PC-9 (cell line): ENCODE measurements at places on chromosomes 7 and 10. TPM values are rescaled to one million over a fixed set of nuclear protein-coding genes. Genes with fewer than 3 reads are reported as not detected.

GRCh38 chr10:102657984-102658724 lies 13.9 kb downstream of the TRIM8 start:
- H3K36me3 ChIP-seq = no peaks in the 10 kb centered on the region
- DNase-seq = no peak
- H3K4me1 ChIP-seq = no peaks in the 10 kb centered on the region
- no peaks in the 10 kb centered on the region for H3K27me3 ChIP-seq
- H3K27ac ChIP-seq = no peak overlapping the region

DNA sequence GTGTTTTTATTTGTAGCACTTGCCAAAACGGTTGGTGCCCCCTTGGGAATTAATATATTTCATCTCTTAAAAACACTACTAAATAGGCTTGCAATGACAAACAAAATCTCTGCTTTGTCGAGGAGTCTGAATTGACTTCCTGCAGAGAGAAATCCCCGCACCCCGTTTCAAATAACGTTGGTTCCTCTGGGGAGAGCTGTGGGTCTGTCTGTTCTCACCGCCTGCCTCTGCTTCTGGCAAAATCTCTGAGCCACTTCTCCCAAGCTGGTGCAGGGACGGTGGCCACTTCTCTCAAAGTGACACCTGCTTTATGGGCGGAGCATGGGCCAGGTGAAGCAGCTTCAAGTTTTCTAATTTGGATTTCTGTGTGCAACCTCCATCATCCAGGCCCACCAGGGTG lies 186.3 kb upstream of the ADARB2 start:
- no peak overlapping the region for H3K4me3 ChIP-seq
- DNase-seq = no peak
- H3K36me3 ChIP-seq = no peaks in the 10 kb centered on the region
- no peak overlapping the region for H3K27ac ChIP-seq
- no peaks in the 10 kb centered on the region for H3K4me1 ChIP-seq
- no peaks in the 10 kb centered on the region for H3K27me3 ChIP-seq

DNA sequence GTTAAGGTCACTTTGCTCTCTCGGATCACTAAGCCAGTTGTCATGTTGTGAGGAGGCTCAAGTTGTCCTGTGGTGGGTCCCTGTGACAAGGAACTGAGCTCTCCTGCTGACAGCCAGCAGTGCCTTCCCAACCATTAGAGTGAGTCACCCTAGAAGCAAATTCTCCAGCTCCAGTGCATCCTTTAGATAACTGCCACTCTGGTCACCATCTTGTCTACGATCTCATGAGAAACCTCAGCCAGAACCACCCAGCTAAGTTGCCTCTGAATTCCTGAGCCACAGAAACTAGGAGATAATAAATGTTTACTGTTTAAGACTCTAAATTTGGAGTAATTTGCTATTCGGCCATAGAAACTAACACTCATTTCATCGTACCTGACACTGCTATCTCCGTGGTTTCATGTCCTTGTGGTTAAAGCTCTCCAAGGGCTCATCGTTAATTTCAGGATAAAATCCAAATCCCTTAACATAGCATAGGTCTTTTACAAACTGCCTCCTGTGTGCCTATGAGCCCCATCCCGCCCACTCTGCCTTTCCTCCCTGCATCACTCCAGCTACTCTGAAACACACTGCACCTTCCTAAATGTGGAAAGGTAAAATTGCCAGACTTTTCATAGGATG lies 56.5 kb upstream of the WIPF3 start:
- no peak overlapping the region for H3K27ac ChIP-seq
- H3K4me1 ChIP-seq = peaks cover 4% of the 10 kb centered on the region; the same call in 1 of the 2 replicates
- H3K27me3 ChIP-seq = no peaks in the 10 kb centered on the region
- H3K36me3 ChIP-seq = no peaks in the 10 kb centered on the region
- no peak overlapping the region for H3K4me3 ChIP-seq

DNA sequence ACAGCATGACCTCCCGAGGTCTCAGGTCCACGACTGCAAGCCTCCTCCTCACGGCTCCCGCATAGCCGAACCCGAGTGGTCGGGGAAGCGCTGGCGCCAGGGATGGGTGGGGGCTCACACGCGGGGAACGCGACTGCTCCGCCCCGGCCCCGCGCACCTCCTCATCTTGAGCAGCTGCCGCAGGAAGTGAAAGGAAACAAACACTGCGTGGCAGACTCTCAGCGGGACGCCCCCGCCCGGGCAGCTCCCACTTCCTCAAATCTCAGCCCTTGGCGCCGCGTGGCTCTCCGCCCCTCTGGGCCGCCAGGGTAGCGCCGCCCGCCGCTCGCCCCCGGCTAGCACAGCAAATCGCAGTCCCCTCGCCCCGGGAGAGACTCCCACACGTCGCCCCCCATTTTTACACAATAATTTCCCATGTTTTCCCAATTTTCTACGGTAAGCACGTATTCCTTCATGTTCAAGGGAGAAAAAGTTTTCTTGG lies at the start of gene TMEM243:
Gene TMEM243 (minus strand): TSS at position 188 of the 481 bp plus-strand sequence. CDS start 229 bp downstream, outside the sequence.
- peaks cover 20% of the 10 kb centered on the region for H3K4me1 ChIP-seq
- peak; percentile 64 for DNase-seq
- no peaks in the 10 kb centered on the region for H3K27me3 ChIP-seq
- peak within 1 kb of the TSS; percentile 94 for H3K4me3 ChIP-seq

DNA sequence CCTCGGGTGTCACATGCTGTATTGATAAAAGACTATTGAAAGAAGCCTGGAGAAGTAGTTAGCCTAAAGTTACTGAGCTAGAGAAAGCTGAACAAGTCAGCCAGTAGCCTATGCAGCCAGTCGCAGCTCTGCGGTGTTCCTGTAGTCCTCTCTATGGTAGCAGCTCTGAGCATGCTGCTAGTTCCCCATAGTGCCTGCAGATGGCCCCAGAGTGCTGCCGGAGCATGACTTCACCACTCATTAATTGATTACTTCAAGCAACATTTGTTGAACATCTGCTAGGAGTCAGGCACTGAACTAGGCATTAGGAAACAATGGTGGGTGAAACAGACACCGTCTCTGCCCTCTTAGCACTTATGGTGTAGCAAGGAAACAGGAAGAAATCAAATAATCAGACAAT lies 422.7 kb downstream of the SORCS3 start:
- H3K4me3 ChIP-seq = no peak overlapping the region
- H3K4me1 ChIP-seq = no peaks in the 10 kb centered on the region
- no peaks in the 10 kb centered on the region for H3K27me3 ChIP-seq

DNA sequence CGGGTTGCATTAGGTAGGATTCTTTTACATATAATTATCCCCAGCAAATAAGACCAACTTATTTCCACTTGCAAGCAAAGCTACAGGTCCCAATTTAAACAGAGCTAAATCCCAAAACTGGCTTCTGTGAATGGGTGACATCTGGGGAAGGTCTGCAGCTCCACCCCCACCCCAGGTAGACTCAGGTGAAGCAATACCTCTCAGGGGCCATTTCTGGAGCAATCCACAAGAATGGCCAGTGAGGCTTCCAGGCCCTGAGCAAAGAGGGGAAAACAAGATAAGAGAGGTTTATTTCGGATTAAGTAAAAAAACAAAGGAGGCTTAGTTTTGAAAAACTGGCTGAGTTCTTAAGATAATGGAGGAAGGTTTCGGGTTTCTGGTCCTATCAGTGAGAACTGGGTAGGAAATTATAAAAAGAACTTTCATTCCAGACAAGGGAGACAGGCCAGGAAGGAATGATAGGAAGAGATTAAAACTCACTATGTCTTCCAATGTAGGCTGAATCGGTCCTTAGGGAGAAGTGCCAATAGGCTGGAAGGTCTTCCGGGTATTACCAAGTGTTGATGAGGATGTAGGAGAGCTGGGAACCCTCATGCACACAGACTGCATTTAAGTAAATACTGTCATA lies 25.4 kb downstream of the SH3PXD2A start:
- no peak overlapping the region for H3K4me3 ChIP-seq
- H3K4me1 ChIP-seq = peaks cover 17% of the 10 kb centered on the region
- no peaks in the 10 kb centered on the region for H3K36me3 ChIP-seq
- no peak for DNase-seq

GRCh38 chr7:135761751-135762488 lies 13.3 kb upstream of the FAM180A start:
- no peak overlapping the region for H3K4me3 ChIP-seq
- peak; percentile 17 for DNase-seq
- H3K27me3 ChIP-seq = no peaks in the 10 kb centered on the region
- no peaks in the 10 kb centered on the region for H3K36me3 ChIP-seq

Gene SUN3
- 0.24 TPM in 1 of 2 replicates, not detected in the other for total RNA-seq

- no peak within 1 kb of the TSS for H3K4me3 ChIP-seq
- no peaks in the 10 kb centered on the region for H3K4me1 ChIP-seq
- no peak for DNase-seq
- no peaks in the 10 kb centered on the region for H3K36me3 ChIP-seq
These were observed at the start of gene EFCAB10 for GRCh38 chr7:105581066-105581811. Gene EFCAB10 (minus strand): TSS chr7:105581493. CDS start chr7:105581463, 30 bp downstream.

GRCh38 chr10:53624722-53625121 lies 852.1 kb upstream of the MBL2 start:
- no peak overlapping the region for H3K4me3 ChIP-seq
- no peak for DNase-seq
- H3K27me3 ChIP-seq = no peaks in the 10 kb centered on the region
- no peaks in the 10 kb centered on the region for H3K36me3 ChIP-seq

DNA sequence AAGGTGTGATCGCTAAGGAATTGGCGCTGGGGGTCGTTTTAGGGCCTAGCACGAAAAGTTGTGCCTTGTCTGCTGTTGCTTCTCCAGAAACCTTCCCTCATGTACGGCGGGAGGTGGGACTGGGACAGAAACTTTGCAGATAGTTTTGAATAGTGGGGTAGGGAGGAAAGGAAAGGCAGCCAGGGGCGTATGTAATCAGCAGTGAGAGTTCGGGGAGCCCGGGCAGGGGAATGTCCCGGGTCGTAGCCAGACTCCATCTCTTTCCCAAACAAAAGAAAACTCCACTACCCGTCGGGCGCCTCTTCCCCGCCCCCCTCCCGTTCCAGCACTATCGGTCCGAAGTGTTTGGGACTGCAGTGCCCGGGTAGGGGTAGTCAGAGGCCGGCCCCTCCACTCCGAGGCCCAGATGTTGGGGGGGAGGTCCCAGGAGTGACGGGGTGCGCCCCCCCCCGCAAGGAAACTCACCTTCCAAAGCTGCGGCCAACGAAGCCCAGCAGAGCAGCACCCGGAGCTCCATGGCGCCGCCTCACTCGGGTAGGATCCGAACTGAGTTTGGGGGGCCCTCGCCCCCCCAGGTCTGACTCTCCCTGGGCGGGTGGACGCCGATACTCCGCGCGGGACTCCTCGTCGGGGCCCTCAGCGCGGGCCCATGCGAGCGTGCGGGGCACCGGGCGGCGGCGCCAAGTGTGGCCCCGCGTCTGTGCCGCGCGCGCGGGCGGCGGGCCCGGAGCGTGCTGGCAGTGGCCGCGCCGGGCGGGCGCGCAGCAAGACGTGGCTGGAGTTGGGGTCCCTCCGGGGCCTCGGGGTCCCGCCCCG lies 601 bp downstream of the EPHB4 start:
- peaks cover 12% of the 10 kb centered on the region; the same call in 1 of the 2 replicates for H3K4me1 ChIP-seq
- peak; percentile 8 for DNase-seq
- no peaks in the 10 kb centered on the region for H3K36me3 ChIP-seq
- H3K27me3 ChIP-seq = no peaks in the 10 kb centered on the region

Gene ZNF735
- total RNA-seq = not detected in 2 replicates

Gene GRID1
- total RNA-seq = not detected in 2 replicates

Gene HOXA5
- total RNA-seq = 0.63 and 1.0 TPM in 2 replicates

- peaks cover 4% of the 10 kb centered on the region; the same call in 1 of the 2 replicates for H3K4me1 ChIP-seq
- no peak overlapping the region for H3K27ac ChIP-seq
- peak; percentile 40 for DNase-seq
- no peaks in the 10 kb centered on the region for H3K36me3 ChIP-seq
- no peak overlapping the region for H3K4me3 ChIP-seq
- H3K27me3 ChIP-seq = no peaks in the 10 kb centered on the region
These were observed 46.1 kb downstream of the ARMH3 start for GRCh38 chr10:102009801-102010425.

Gene OR9A2
- total RNA-seq = not detected in 2 replicates

DNA sequence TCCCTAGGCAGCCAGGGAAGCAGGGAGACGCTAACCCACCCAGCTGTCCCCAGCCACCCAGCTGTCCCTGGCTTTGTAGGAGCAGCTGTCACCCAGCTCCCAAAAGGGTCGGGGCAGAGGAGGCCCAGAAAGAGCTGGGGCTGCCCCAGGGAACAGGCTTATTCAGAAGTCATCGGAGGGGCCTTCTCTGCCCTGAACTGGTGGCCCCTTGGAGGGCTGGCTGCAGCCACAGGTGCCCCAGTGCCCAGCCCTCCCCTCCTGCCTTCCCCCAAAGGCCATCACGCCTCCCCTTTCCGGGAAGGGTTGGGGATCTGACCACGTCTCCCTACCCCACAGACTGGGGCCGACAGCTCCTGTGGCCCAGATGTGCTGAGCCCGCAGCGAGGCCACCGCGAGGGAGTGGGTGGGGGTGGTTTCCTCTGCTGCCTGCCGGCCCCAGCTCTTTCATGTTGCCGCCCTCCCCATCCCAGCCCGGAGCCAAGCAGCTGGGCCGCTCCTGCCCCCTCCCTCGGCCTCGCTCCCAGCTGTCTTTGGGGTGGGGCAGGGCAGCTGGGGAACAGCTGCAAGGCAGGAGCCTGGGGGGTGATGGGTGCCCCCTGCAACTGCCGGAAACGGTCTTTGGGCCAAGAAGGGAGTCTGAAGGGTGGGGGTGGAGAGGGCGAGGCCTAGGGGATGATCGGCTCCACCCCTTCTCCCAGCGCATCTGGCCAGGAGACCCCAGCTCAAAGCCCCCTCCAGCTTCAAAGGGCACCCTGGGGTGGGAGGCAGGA lies 16.8 kb downstream of the TRIM8 start:
- no peaks in the 10 kb centered on the region for H3K27me3 ChIP-seq
- no peak overlapping the region for H3K27ac ChIP-seq
- H3K4me1 ChIP-seq = no peaks in the 10 kb centered on the region
- no peak for DNase-seq
- H3K4me3 ChIP-seq = no peak overlapping the region

DNA sequence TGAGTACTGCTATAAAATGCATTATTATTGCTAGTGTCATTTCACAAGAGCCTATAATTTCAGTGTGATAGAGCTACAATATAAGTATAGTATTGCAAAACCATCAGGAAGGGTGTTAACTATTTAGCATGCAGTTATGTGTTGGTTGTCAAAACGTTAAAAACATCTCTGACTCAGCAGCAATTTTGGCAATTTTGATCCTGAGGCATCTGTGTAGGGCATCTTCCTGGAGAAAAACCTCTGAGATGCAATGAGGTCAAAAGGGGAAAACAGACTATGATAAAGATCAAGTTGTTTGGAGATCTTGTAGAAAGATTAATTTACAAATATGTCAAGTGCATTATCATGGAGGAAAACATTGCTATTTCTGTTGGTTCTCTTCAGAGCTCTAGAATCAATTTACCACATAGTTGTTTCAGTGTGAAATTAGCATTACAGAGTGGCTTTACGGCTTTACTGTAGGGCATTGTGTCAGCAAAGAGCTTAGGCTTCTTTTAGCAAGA lies 5.3 kb downstream of the CFTR start:
- H3K27ac ChIP-seq = no peak overlapping the region
- DNase-seq = no peak
- H3K4me3 ChIP-seq = no peak overlapping the region
- no peaks in the 10 kb centered on the region for H3K27me3 ChIP-seq
- H3K36me3 ChIP-seq = no peaks in the 10 kb centered on the region
- no peaks in the 10 kb centered on the region for H3K4me1 ChIP-seq

GRCh38 chr10:43317422-43317821 lies 50.6 kb upstream of the RASGEF1A start:
- 0 out of 2 replicates have a peak, but pooled peaks cover 3% of the 10 kb centered on the region for H3K27me3 ChIP-seq
- no peak overlapping the region for H3K4me3 ChIP-seq
- no peaks in the 10 kb centered on the region for H3K36me3 ChIP-seq
- peak; percentile 24 for DNase-seq

Gene NDUFA5
- 57.0 and 75.9 TPM in 2 replicates for total RNA-seq

GRCh38 chr7:21641546-21641945 lies 98.7 kb downstream of the DNAH11 start:
- H3K27ac ChIP-seq = no peak overlapping the region
- no peaks in the 10 kb centered on the region for H3K27me3 ChIP-seq
- no peak overlapping the region for H3K4me3 ChIP-seq
- no peaks in the 10 kb centered on the region for H3K36me3 ChIP-seq
- DNase-seq = no peak
